Omental fat pad (tissue), 4 donors: ENCODE measurements at places on chromosomes 2 and 18. TPM values are rescaled to one million over a fixed set of nuclear protein-coding genes. Genes with fewer than 3 reads are reported as not detected.

TUBA3E gene
- not detected for total RNA-seq

PXDN gene
- 90.5 TPM for total RNA-seq

SPATS2L gene
- total RNA-seq, result 115 TPM

KIAA2012 gene
- total RNA-seq, result 0.09 TPM

MLPH gene
- total RNA-seq, result 23.6 TPM

SP110 gene
- 61.3 TPM for total RNA-seq

MC4R gene
- total RNA-seq, result 0.28 TPM

CPSF3 gene
- 24.4 TPM for total RNA-seq

INHA gene
- not detected for total RNA-seq

CCDC102B gene
- 15.3 TPM for total RNA-seq
